Activated T-helper 2 cell treated with anti-CD3 and anti-CD28 coated beads, Interferon-gamma antibody, Interleukin-2, Interleukin-4, amounts not matched to agents 10 μg/mL and 5 μg/mL and 100 μg/mL, durations not matched to agents 14 hours and 24 hours and 36 hours (primary cell): ENCODE measurements at places on chromosomes 6 and 20. TPM values are rescaled to one million over a fixed set of nuclear protein-coding genes. Genes with fewer than 3 reads are reported as not detected.

GRCh38 chr20:60108397-60108796 lies 150.2 kb downstream of the CDH26 start:
- no peak for DNase-seq

- no peak for DNase-seq
Observed at GRCh38 chr6:2196079-2196679, 49.2 kb downstream of the GMDS start.

- no peak for DNase-seq
Observed at GRCh38 chr20:37872161-37872560, 30.8 kb upstream of the VSTM2L start.

DNA sequence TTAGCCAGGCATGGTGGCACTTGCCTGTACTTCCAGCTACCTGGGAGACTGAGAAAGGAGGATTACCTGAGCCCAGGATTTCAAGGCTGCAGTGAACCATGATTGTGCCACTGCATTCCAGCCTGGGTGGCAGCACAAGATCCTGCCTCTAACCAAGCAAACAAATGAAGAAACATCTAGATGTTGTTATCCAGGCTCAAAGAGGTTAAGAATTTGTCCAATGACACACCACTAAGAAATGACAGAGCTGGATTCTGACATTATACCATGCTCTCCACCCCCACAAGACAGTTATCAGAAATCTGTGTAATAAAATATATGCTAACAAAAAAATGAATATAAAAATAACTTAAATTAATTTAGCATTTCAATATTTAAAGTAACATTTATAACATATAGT lies 925.5 kb upstream of the SLC35B3 start:
- no peak for DNase-seq

- DNase-seq: no peak
Observed at GRCh38 chr20:44301285-44301684, 9.7 kb downstream of the FITM2 start.

DNA sequence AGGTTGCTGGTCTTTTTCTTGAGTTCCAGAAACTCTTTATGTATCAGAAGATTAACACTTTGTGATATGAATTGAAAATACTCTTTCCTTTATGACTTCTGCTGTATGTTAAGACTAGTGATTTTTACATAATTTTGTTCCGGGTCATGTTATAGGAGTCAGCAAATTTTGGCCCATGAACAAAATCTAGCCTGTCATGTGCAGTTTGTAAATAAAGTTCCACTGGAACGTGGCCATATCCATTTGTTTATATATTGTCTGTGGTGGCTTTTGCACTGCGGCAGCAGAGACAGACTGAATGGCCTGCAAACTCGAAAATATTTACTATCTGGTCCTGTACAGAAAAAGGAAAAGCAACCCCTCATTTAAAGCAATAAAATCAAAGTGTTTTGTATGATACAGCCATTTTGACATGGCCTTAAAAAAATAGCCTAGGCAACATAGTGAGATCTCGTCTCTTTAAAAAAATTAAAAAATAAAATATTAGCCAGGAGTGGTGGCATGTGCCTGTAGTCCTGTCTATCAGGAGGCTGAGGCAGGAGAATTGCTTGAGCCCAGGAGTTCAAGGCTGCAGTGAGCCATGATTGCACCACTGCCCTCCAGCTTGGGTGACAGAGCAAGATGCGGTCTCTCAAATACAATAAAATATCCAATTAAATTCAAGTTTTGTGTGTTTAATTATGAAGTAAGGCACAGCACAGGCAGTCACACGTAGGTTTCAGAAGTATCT lies 36.9 kb downstream of the SNX9 start:
- no peak for DNase-seq

Gene FHL5
- total RNA-seq: not detected in 2 replicates

Gene MYLK4
- 0.21 and 0.23 TPM in 2 replicates for total RNA-seq

GRCh38 chr20:63767886-63768285 lies 28.3 kb downstream of the SLC2A4RG start:
- DNase-seq: no peak

DNA sequence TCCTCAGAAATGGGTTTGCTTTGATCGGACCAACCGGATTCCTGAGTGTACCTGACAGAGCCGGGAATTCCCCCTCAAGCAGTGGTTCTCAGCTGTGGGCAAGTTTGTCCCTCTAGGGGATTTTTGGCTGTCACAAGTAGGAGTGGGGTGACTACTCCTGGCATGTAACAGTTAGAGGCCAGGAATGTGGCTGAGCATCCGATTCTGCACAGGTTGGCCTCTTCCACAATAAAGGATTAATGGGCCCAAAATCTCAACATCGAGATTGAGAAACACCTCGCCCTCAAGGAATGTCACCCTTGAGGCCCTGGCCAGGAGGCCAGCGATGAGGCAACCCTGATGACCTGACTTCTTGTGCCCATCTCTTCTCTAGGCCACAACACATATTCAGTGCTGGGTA lies 7.9 kb downstream of the AGPAT4 start:
- DNase-seq: no peak

DNA sequence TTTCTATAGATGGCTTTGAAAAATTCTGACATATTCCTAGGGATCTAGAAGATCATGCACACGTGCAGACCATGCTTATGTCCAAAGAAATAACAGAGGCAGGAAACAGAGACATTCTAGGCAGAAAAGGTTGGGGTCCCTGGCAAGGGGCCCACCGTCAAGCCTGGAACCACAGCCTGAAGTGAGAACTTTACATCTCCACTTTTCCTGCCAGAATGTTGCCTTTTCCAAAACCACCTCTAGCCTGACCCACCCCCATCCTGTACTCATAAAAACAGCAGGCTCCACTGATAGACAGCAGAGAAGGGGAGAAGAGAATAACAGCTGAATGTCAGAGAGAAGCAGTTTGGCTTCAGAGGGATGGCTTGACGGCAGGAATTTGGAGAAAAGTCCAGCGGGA lies 257.3 kb upstream of the NT5E start:
- no peak for DNase-seq

Gene WFDC2
- not detected in 2 replicates for total RNA-seq

DNA sequence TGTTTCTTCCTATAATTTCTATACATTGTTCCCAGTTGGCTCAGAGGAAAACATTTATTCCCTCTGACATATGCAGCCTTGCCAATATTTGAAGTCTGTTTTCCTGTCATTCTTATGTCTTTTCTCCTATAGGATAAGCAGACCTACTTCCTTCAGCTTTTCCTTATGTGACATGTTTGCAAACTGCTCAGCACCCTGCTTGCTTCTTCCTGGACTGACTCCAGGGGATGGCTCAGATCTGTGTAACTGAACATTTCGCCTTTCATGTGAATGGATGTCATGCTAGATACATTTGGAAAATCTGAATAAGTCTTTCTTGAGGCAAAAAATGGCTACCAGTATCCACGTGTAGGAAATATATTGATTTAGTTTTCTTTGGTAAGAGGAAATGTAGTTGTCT lies 113.2 kb downstream of the CARMIL1 start:
- DNase-seq: no peak

DNA sequence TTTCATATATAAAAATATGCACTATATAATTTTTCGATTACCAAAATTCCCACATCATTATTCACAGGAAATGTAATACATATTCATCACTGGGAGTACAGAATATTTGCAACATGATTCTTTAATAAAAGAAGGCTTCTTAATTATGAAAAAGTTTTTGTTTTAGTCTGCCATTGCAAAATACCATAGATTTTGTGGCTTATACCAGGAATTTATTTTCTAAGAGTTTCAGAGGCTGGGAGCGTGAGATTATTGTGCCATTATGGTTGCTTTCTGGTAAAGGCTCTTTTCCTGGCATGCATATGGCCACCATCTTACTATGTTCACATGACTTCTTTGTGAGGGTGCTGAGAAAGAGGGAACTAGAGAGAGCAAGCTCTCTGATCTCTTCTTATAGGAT lies 306.9 kb upstream of the ADGRB3 start:
- DNase-seq: no peak

GRCh38 chr20:49483696-49484123 lies 1.2 kb upstream of the KCNB1 start:
- DNase-seq: no peak

Gene GDAP1L1
- not detected in 2 replicates for total RNA-seq

GRCh38 chr20:44021186-44021585 lies 106.5 kb downstream of the TOX2 start:
- DNase-seq: no peak

- no peak for DNase-seq
Observed at GRCh38 chr6:135021310-135022049, 33.1 kb downstream of the HBS1L start.

DNA sequence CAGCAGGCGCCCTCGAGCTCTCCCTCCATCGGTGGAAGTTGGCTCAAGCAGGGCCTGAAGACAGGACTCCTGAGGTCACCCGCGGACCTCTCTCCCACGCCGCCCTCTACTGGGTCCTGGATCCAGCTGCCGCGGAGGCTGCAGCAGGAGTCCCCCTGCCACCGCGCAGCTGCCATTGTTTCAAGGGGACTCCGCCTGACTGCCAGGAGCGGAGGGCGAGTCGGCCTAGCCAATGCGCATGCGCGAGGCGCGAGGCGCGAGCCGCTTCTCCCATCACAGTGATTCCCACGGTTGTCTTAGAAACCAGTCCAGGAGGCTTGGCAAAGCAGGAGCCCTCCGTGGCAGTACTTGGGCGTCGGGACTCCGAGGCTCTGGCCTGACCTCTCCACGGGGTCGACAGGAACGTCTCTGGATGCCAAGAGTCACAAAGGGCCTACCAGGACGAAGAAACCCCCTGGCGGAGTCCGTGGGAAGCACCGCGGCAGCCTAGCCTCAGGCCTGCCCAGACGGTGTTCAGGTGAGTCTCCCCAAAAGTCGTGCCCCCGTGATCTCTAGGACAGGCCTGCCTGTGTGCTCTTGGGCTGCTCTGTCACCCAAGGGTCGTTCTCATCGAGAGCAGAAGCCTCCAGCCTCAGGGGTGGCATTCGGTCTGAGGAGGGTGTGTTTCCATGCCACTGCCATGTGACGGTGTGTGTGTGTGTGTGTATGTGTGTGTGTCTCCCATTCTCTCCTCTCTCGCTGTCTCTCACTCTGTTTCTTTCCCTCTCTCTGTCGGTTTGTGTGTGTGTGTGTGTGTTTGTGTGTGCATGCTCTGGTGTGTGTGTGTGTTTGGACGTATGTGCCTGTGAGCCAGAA lies 290.6 kb upstream of the ZNF337 start:
- DNase-seq: peak; percentile 39

DNA sequence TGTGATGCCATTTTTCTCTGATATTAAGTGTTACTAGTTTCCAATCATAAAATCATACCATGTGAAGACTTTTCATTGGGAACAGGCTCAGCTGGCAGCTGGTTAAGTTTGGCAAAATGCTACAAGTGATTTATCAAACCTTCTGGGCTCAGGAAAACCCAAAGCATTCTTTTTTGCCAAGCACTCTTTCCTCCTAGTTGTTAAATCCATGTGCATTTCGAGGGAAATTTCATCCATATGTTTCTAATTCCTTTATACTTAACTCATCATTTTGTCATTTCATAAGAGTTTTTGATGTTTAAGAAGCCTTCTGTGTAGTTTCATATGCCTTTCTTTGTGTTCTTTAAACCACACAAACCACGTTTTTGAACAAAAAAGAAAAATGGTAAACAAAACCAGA lies 217.6 kb upstream of the PDE10A start:
- DNase-seq: no peak

Gene FKBP1C
- 3.0 and 3.5 TPM in 2 replicates for total RNA-seq

DNA sequence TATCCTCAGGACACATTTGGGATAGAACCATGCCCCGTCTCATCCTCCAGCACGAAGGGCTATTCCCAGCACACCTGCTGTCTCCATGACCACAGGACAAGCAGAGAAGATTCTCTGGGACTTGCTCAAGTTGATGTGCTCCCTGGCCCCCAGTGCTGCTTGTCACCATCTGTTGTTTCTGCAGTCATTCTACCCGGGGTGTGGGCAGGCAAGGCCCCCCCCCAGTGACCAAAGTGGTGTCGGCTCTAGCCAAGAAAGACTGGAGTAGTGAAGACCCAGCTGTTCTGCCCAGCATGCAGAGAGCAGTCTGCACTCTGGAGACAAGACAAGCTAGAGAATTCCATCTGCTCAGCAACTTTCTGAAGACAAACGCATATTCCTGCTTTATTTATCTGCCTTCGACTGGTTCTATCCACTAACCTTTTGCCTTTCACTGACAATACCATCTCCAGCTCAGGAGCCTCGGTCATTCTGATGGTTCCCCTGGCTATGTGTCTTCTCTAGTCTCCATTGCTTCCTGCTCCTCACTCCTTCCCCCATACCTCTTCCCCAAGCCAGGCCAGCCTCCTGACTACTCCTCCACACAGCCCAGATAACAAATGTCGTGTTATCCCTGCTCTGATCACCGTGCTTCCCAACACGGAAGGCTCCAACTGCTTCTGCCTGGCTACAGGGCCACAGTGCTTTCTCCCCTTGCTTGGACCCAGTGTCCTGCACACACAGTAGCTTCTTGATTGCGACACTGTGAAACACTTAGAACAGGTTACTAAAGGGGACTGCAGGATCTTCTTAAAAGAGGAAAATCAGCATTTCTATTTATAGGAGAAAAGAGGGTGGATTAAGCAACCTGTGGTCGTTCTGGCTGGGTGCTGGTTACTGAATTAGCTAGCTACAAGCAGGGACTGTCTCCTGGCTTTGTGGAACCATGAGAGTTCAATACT lies 86.7 kb upstream of the EMILIN3 start:
- DNase-seq: no peak

DNA sequence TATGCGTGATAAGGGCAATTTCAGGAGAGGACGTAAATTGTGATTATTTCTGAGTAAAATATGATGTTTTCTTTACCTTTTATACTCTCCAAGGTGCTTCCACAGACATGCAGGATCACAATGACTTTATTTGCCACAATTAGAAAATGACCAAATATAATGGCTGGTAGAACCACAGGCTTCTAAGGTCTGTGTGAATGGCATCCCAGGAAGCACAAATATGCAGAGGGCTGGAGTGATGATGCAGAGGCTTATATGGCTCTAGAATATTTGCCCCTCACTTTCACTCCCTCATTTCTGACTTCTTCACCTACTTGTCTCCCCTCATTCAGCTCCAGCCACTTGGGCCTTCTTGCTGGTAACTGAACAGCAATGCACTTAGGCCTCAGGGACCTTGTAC lies 502.1 kb upstream of the MAP3K7 start:
- DNase-seq: no peak

- peak; percentile 10 for DNase-seq
Observed at GRCh38 chr6:56593801-56594318, 48.8 kb downstream of the DST start.

GRCh38 chr20:52752023-52752422 lies 220.1 kb upstream of the TSHZ2 start:
- DNase-seq: no peak
